ENCODE measurements at places on chromosomes 1 and 21.

- no peak for DNase-seq
Observed at GRCh38 chr1:38715415-38715814, 144.2 kb downstream of the RRAGC start.

- peak; percentile 90 for DNase-seq
Observed at GRCh38 chr1:234875953-234876855, 252.4 kb downstream of the TOMM20 start.

GRCh38 chr1:151292207-151293030 is 10.3 kb downstream of the ZNF687 start:
- DNase-seq: no peak

GRCh38 chr1:20355101-20355827 is 64.6 kb downstream of the VWA5B1 start:
- DNase-seq: no peak

DNA sequence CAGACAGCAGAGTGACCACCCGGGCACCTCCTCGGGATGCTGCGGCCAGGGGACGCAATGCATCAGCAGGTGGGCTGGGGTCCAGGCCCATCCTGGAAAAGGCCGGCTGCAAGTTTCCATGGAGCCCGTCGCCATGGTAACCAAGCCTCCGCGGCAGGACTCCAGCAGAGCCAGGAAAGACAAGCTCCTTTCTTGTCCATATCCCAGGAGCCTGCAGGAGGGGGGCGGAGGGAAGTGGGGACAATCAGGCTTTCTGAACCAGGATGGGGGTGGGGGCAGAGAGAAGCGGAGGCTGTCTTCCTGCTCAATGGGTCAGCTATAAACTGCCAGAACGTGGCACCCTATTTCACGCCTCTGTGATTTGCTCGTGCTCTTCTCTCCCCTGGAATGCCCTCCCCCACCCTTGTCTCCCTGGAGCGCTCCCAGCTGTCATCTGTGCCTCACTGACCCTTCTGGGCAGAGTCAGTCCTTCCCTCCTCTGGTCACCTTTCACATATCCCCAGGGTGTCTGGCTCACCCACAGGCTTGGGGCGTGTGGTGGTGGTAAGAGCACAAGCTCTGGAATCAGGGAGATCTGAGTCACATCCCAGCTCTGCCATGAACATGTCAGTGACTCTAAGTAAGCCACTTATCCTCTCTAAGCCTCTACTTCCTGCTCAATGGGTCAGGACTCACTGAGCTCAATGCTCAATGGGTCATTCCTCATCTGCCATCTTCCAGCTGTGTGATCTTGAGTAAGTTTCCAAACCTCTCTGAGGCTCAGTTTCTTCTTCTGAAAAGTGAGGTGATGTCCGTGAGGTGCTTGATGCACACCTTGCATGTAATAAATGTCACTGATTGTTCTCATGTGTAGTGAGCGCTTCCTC is 58.9 kb upstream of the LAPTM5 start:
- no peak for DNase-seq

GRCh38 chr1:161164901-161165610 is 1.2 kb upstream of the PPOX start:
- no peak for DNase-seq

DNA sequence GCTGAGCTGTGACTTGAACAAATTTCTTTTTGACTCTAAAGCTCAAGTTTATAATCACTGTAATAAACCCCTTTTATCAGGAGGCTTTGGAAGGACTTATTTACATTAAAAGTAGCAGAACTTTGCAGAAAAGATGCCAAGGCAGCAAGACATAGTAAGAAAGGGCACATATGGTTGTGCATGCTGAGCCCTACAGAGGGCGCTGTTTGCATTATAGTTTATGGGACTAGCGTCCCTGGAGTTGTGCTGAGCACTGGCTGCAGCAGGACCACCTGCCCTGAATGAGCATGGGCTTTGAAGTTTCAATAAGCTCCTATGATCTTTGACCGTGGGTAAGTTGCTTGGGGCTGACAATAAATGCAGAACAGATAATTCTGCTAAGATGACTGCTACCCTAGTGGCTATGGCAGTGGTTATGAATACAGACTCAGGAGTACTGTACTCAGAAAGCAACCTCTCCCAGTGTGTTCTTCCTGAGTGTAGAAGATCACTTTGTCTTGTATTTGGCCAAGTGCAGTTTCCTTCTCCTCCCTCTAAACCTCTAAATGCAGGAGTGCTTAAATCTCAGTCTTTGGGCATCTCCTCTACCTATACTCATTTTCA is 45.4 kb upstream of the USP1 start:
- DNase-seq: peak; percentile 5

DNA sequence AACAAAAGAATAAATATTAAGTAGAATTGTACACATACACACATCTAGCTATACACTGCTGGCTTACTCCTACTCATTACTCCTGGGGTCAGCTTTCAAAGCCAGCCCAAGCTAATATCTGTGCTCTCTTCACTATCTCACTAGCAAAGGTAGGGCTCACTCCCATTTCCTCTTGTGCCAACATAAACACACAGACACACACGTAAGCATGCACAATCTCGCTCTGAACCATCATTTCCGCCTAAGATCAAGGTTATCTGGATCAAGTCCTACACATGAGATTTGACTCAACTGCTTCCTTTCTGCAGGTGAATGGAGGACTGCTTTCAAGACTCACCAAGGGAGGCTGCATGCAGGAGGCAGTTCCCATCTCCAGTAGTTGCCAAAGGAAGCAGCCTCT is 28.8 kb upstream of the MTMR11 start:
- no peak for DNase-seq

DNA sequence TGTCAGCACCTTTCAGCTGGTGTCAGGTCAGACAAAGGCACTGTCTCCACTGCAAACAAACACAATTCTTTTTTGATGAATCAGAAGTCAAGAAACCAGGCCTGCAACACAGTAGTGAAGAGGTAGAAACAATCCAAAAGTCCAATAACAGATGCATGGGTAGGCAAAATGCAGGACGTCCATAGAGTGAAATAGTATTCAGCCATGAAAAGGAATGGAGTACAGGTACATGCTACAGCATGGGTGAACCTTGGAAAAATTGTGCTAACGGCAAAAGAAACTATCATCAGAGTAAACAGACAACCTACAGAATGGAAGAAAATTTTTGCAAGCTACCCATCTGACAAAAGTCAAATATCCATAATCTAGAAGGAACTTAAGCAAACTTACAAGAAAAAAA is 26.2 kb upstream of the ZBTB21 start:
- no peak for DNase-seq

DNA sequence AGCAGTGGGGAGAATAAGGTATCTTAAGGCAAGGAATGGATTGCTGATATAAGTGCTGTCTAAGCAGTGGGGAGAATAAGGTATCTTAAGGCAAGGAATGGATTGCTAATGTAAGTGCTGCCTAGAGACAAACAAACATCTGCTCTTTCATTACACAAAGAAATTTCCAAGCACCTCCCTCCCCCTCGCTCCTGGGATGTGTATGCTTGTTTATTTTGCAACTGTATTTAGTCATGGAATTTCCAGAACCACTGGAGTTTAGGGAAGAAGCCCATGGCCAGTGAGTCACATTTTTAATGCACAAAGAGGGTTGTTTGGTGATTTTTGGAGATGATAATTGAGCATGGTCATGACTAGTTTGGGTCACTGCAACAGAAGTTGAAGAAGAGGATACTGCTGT is 21.5 kb downstream of the PDPN start:
- no peak for DNase-seq

DNA sequence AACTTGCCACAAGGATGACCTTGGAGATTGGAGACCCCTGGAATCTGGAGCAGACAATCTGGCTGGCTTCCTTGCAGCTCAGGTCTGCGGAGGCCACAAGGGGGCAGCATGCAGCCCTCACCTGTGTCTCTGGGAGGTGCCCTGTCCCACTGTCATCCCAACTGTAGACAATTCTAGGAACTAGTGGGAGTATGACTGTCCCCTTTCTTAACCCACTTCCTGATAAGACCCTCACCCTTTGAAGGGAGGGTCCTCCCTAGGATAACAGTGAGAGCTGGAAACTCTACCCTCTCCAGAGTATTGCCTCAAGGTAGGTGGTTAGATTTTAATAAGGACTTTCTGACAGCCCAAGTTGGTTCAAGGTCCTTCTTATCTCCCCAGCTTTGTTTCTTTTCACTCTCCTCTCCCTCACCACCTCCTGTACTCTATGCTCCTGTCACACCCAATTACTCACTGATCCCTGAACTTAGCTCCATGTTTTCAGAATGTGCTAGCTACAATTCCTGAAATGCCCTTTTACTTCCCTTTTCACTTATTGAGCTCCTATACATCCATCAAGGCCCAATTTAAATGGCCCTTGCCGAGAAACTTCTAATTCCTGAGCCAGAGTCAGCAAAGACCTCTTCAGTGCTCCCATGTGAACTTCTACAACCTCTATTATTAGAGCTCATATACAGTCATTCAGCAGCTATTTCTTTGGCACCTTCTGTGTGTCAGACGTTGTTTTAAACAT is 9.2 kb upstream of the KCNQ4 start:
- peak; percentile 37 for DNase-seq

DNA sequence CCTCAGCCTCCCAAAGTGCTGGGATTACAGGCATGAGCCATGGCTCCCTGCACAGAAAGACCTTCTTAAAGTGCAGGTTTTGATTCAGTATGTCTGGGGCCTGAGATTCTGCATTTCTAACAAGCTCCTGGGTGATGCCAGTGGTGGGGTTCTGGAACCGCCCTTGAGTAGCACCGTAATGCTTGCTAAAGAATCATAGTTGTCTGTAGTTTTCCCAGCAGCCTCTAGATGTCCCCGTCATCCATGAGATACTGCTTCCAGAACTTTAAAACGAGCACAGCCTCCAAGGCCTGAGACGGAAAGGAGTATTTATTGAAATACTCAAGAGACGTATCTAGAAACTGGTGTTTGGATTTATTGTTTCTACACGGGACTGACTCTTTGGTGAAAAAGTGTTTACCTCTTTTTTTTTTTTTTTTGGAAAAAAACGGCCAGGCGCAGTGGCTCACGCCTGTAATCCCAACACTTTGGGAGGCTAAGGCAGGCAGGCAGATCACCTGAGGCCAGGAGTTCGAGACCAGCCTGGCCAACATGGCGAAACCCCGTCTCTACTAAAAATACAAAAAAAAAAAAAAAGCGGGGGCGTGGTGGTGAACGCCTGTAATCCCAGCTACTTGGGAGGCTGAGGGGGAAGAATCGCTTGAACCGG is 2.6 kb upstream of the TOR3A start:
- DNase-seq: peak; percentile 69

- DNase-seq: no peak
Observed at GRCh38 chr1:119083980-119084379, 56.5 kb downstream of the WARS2 start.

GRCh38 chr21:17981060-17981740 is 162.0 kb upstream of the C21orf91 start:
- DNase-seq: no peak

- DNase-seq: peak; percentile 28
Observed at GRCh38 chr1:172390683-172391551, 29.6 kb upstream of the C1orf105 start.

DNA sequence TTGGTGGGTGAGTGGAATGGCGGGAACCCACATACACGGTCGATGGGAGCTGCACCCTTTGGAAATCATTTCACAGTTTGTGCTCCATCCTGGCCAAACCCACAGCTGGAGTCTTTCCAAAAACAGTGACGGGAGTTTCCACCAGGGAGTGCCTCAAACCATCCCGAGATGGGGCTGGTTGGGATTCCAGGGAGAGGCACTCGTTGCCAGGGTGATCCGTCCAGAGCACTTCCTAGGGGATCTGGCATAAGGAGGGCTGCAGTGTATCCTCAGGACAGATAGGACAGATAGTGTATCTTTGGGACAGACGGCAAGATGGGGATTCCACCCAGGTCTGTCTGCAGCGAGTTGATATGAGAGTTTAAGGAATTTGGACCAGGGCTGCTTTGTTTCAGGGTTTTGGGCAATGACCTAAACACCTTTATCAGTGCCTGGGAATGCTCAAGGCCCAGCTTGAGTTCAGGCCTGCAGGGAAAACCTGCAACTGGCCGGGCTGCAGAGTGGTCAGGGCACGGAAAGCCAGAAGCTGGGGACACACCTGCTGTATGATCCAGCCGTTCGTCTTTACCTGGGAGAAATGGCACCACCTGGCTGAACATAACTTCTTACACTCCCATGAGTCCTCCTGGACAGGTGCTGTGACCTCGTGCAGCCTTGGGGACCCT is 3.4 kb upstream of the POFUT2 start:
- no peak for DNase-seq

DNA sequence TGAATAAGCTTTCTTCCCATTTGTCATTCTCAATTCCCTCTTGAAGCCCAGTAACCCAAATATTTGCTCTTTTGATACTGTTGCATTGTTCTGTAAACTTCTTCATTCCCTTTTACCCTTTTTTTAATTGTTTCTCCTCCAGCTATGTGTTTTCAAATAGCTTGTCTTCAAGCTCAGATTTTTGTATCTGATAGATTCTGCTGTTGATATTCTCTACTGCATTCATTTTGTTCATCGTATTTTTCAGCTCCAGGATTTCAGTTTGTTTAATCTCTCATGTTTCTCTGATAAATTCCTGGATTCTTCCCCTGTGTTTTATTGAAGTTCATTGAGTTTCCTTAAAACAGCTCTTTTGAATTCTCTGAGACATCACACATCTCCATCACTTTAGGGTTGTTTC is 51.8 kb downstream of the PKN2 start:
- no peak for DNase-seq

GRCh38 chr1:25912076-25912831 is 6.0 kb upstream of the STMN1 start:
- peak; percentile 59 for DNase-seq

GRCh38 chr1:231315887-231316286 is 21.8 kb downstream of the EXOC8 start:
- DNase-seq: peak; percentile 59

GRCh38 chr1:5758859-5759578 is 233.2 kb downstream of the NPHP4 start:
- no peak for DNase-seq

DNA sequence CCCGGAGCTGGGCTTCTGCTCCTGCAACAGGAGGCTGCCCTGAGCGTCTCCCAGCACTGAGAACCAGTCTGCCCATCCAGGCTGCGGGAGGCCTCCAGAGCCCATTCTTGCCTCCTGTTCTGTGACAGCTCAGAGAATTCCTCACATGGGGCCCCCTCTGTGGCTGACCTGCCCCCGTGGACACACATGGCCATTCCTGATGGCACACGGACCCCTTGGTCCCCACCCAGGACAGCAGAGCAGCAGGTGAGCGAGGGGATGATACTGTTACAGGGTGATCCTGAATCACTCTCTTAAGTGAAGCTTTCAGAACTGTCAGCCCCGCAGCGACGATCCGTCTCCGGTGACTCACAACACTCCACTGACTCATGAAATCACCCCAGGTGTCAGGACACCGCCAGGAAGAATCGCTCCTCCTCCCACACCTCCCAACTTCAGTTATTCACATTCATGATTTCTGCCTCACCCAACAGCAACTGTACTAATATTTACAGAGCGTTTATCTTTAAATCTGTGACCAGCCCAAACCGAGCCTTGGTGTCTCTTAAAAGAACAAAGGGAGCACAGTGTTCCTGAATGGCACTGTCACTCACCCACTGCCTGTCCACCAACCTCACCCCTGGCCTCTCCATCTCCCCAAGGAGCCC is 22.5 kb downstream of the CHD5 start:
- DNase-seq: no peak

- DNase-seq: peak; percentile 70
Observed at GRCh38 chr1:68321084-68321685, 88.9 kb upstream of the WLS start.

GRCh38 chr1:236147068-236147467 is 4.7 kb downstream of the GPR137B start:
- DNase-seq: no peak

Measured in endothelial cell of umbilical vein (primary cell).